ENCODE measurements at places on chromosomes 16 and 17. TPM values are rescaled to one million over a fixed set of nuclear protein-coding genes. Genes with fewer than 3 reads are reported as not detected.

Gene JPH3
- not detected for total RNA-seq

Gene HSD17B1
- total RNA-seq = 1.8 TPM

Gene CRHR1
- total RNA-seq = not detected

Gene NEURL4
- total RNA-seq = 23.5 TPM
